ENCODE measurements at places on chromosomes 3 and 15. TPM values are rescaled to one million over a fixed set of nuclear protein-coding genes. Genes with fewer than 3 reads are reported as not detected.

Gene ISG20
- total RNA-seq: 2.1 TPM

Gene TERB2
- total RNA-seq: not detected

Gene FAM81A
- total RNA-seq: 0.72 TPM

Gene LRRIQ4
- total RNA-seq: 0.29 TPM

Gene PLA2G4D
- total RNA-seq: not detected

Gene TMEM207
- total RNA-seq: not detected

Gene XYLB
- 12.4 TPM for total RNA-seq

Gene SLMAP
- total RNA-seq: 50.7 TPM

GRCh38 chr15:66757521-66757920 is 55.5 kb downstream of the SMAD6 start:
- H3K27me3 ChIP-seq: no peaks in the 10 kb centered on the region
- DNase-seq: no peak
- peaks cover 48% of the 10 kb centered on the region for H3K4me1 ChIP-seq

GRCh38 chr3:164380156-164380555 is 698.1 kb downstream of the SI start:
- H3K36me3 ChIP-seq: no peaks in the 10 kb centered on the region
- H3K27me3 ChIP-seq: no peaks in the 10 kb centered on the region
- no peak overlapping the region for H3K27ac ChIP-seq

DNA sequence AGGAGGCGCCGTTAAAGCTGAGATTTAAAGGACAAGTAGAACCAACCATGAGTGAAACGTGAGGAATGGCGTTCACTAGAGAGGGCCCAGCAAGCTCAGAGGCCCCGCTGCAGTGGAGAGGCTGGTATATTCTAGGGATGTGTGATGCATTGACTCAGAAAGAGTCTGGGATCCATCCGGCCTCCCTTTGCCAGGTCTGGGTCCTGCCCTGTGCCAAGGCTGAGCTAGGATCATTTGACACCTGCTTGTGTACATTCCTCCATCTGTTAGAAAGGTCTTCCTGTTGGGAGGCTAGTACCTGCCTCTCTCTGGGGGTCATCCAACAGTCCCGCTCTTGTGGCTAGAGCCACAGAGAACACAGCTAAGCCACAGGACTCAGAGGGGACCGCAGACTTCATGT is 28.4 kb downstream of the CA12 start:
- no peak overlapping the region for H3K4me3 ChIP-seq
- H3K36me3 ChIP-seq: peaks cover 4% of the 10 kb centered on the region
- H3K4me1 ChIP-seq: peaks cover 24% of the 10 kb centered on the region

DNA sequence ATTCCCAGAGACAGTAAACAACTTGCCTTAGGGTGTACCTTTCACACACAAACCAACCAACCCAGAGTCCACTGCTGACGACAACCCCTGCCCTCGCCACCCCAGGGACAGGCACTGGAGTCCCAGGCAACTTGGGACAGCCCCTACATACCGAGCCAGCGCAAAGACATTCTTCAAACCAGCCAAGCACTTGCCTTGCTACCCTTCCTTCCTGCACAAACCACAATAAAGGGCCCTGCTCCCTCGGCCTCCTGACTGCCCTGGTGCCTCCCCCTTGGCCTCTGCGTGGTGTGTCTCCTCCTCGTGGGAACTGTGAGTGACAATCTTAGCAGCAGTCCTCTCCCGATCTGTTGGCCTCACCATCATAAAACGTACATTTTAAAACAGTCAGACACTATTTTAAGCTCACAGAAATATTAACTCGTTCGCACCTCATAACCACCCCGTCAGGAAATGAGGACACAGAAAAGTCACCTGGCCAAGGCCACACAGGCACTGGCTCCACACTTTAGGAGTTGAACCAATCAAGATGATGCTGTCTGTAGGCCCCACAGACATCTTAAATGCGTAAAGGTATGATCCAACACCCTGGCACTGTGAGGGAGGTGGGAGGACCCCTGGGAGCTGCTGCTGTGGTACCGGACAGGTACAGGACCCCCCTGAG is 113.8 kb downstream of the ADCY5 start:
- DNase-seq: peak; percentile 60
- H3K36me3 ChIP-seq: no peaks in the 10 kb centered on the region
- peaks cover 53% of the 10 kb centered on the region for H3K27me3 ChIP-seq
- H3K4me1 ChIP-seq: no peaks in the 10 kb centered on the region
- no peak overlapping the region for H3K4me3 ChIP-seq

GRCh38 chr3:63655519-63655918 is 3.0 kb downstream of the SNTN start:
- H3K27me3 ChIP-seq: no peaks in the 10 kb centered on the region
- peak; percentile 11 for DNase-seq
- H3K36me3 ChIP-seq: no peaks in the 10 kb centered on the region

- H3K27ac ChIP-seq: no peak overlapping the region
- DNase-seq: no peak
- H3K27me3 ChIP-seq: no peaks in the 10 kb centered on the region
- H3K4me3 ChIP-seq: no peak overlapping the region
- H3K4me1 ChIP-seq: no peaks in the 10 kb centered on the region
Measured at GRCh38 chr3:144773350-144773749, 801.7 kb downstream of the DIPK2A start.

DNA sequence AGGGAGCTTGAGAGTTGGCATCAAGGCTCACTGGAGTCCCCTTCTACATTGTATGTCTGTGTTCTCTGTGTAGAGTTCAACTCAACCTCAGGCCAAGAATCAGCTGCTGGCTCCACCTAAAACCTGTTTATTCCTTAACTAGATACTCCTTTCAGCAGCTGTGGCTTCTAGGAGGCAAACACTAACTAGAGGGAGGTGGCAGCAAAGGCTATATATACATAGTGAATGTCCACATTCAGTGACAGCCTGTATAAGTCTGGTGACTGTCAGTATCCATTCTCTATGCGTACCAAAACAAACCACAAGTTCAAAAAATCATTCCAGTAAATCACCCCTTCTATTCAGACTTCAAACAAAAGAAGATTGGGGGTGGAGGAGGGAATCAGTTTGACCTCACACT is 184.3 kb downstream of the CDIN1 start:
- no peak overlapping the region for H3K4me3 ChIP-seq
- DNase-seq: no peak
- no peak overlapping the region for H3K27ac ChIP-seq
- H3K4me1 ChIP-seq: no peaks in the 10 kb centered on the region
- no peaks in the 10 kb centered on the region for H3K36me3 ChIP-seq

DNA sequence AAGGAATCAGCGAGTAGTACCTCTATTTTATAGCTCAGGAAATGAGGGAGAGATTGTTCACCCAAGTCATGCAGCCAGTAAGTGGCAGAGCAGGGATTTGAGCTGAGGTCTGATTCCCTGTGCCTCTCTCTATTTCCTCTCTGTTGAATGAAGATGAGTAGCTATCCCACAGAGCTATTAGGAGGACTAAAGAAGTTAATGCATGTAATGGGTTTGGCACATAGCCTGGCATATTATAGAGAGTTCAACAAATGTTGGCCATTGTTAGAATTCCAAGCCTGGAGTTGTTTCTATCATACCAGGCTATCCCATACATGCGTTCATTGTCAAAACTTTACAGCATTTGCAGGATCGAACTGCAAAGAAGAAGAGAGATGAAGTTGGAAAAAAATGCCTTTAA is 21.8 kb upstream of the KLHL6 start:
- H3K27ac ChIP-seq: no peak overlapping the region
- H3K36me3 ChIP-seq: no peaks in the 10 kb centered on the region
- H3K4me3 ChIP-seq: no peak overlapping the region
- H3K4me1 ChIP-seq: peaks cover 4% of the 10 kb centered on the region
- H3K27me3 ChIP-seq: peaks cover 19% of the 10 kb centered on the region

DNA sequence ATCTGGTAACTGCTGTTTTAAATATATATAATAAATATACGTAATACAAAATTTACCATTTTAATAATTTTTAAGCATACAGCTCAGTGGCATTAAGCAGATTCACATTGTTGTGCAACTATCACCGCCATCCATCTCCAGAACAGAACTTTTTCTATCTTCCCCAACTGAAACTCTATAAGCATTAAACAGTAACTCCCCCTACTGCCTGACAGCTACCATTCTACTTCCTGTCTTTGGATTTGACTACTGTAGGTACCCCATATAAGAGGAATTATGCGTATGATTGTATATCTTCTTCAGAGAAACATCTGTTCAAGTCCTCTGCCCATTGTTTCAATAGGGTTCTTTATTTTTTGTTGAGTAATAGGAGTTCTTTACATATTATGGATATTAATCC is 36.8 kb downstream of the EID1 start:
- H3K4me1 ChIP-seq: no peaks in the 10 kb centered on the region
- H3K27ac ChIP-seq: no peak overlapping the region
- DNase-seq: no peak
- peaks cover 3% of the 10 kb centered on the region for H3K27me3 ChIP-seq
